ENCODE measurements at places on chromosomes 2 and 18.

GRCh38 chr2:240898108-240898730, 2.3 kb upstream of the MAB21L4 start:
- DNase-seq = peak; percentile 63

- DNase-seq = no peak
Measured at GRCh38 chr2:219127037-219127635, 33.5 kb downstream of the NHEJ1 start.

DNA sequence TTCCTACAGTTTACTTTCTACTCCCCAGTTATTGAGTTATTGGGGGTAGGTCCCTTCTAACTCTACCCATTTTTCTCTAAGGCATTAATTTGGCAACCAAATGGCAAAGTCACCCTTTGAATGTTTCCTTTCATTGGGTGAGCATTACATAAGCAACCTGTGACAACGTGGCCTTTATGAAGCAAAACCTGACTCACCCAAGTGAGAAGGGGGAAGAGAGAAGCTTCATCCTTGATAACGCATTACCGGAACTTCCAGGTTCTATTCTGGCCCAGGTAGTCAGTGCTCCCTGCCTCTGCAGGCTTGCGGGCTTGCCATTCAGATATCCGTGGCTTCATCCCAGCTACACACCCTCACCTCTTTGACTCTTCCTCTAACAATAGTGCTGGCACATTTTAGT, 39.1 kb upstream of the FAM124B start:
- peak; percentile 13 for DNase-seq

- DNase-seq = no peak
Measured at GRCh38 chr2:122754561-122754960, 999.1 kb downstream of the TSN start.

DNA sequence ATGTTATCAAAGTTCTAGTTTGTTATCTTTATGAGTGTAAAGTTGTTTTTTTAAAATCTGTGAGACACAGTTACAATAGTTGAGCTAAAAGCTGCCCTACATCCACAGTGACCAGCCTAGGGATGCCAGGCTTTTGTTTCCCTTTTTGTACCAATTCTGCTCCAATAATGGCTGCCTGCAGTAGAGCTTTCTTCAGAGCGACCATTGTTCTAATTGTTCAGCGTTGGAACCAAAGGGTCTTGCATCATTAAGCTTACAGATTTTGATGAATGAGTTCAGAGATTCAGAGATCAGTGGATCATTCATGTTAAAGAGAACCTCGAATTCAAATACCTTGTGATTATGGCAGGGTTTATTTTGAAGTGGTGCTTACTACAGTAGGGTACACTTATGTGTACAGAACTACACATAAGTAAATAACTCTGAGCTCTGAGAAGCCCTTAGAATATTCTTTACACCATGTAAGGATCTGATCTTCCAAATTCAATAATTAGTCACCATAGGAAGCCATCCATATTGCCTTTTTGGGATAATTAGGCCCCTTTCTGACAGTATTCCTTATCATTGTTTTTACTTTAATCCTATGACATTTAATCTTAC, 157.9 kb downstream of the MYO1B start:
- no peak for DNase-seq

GRCh38 chr2:29307519-29307918, 192.3 kb downstream of the CLIP4 start:
- DNase-seq = no peak

DNA sequence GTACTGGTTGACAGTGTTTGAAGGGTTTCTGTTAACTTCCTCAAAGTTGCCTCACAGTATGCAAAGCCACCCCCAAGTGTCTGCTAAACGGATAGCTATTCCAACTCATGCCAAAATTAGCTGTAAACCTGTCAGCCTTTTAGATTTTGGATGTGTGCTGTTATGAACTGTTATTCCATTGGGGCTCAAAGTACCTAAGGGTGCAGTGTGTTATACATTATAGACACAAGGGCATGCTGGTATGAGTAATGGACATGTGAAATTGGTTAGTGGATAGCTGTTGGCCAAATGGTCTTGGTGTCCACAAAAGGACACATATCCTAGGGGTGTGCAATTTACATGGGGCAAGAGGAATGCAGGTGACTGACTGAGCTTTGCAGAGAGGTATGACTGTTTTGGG, 33.7 kb upstream of the CCBE1 start:
- DNase-seq = no peak

DNA sequence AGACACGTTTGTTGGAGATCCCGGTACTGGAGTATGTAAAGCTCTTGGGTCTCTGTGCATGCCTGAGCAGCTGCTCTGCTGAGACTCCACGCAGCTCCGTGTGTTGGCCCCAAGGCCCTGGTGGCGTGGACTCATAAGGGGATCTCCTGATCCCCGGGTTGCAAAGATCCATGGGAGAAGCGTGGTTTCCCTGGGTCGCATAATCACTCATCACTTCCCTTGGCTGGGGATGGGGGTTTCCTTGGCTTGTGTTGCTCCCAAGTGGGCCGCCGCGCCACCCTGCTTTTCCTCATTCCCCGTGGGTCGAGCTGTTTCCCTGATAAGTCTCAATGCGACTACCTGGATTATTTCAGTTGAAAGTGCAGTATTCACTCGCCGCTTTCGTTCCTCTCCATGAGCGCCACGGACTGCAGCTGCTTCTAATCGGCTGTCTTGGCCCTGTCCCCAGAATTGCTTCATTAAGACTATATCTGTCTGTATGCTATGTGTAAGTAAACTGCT, 76.0 kb downstream of the EPC2 start:
- no peak for DNase-seq

GRCh38 chr2:113692698-113693428, 63.6 kb downstream of the SLC35F5 start:
- no peak for DNase-seq

Data from Calu3 (cell line).